ENCODE measurements at places on chromosomes 2 and 18. TPM values are rescaled to one million over a fixed set of nuclear protein-coding genes. Genes with fewer than 3 reads are reported as not detected.

PSD4 gene
- 124 TPM for total RNA-seq

DNA sequence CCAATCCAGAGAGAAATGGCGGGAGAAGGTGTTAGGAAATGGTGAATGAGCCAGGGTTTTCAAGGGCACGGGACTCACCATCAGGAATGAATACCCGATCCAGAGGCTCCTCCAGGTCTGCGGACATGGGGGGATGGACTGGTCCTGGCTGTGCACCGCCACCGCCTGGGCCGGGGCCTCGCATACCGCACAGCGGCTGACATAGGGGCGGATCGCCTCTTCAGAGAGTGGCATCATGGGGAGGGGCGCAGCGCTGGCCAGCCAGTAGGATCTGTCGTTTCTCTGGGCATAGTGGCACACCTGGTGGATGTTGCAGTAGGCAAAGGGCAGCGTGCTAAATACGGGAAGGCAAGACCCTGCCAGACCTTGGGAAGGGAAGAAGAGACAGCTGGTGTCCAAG, 156.1 kb downstream of the COL4A4 start:
- no peak overlapping the region for H3K4me3 ChIP-seq
- no peaks in the 10 kb centered on the region for H3K36me3 ChIP-seq
- DNase-seq, result no peak
- no peaks in the 10 kb centered on the region for H3K4me1 ChIP-seq
- no peak overlapping the region for H3K27ac ChIP-seq

DNA sequence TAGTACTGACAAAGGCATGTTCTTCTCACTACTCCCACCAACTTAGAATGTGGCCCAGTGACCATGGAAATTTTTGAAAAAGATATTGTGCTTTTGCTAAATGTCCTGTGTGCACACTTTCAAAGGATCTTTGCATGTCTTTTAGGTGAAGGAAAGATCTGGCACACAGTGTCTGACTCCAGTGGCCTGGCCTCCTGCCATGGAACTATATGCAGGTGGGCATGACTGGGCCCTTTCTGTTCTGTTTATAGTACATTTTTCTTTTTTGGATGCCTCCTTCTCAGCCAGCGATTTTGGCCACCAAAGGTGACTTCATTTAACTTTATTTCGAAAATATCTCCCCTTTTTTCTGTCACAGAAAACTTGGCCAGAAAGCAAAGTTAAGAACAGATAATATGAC, 999.7 kb upstream of the PIK3C3 start:
- DNase-seq, result no peak
- no peak overlapping the region for H3K27ac ChIP-seq
- H3K36me3 ChIP-seq, result no peaks in the 10 kb centered on the region

- no peaks in the 10 kb centered on the region for H3K4me1 ChIP-seq
- H3K27ac ChIP-seq, result no peak overlapping the region
- no peak overlapping the region for H3K4me3 ChIP-seq
- no peaks in the 10 kb centered on the region for H3K36me3 ChIP-seq
- DNase-seq, result no peak
These were observed 43.5 kb upstream of the ID2 start for GRCh38 chr2:8638327-8638726.
